COLO829 (cell line): ENCODE measurements at places on chromosomes 4 and X.
A peak's percentile ranks its signal among the peaks of the same experiment; 100 is the strongest.

DNA sequence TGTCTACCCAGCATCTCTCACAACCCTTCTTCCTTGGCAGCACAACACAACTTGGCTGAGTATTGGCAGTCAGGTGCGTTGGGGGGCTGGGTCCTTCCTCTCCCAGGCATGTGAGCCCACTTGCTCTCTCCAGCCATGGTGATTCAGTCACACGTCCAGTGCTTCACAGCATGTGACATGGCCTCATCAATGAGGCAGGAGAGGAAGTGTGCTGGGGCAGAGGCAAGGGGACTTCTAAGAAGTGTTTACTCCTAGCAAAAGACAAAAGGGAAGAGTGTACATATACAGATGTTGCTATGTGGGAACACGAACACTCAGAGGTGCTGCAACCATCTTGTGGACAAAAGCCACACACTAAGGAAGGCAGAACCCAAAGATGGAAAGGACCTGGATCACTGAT, 380.8 kb downstream of the FBXW7 start:
- no peak for DNase-seq

DNA sequence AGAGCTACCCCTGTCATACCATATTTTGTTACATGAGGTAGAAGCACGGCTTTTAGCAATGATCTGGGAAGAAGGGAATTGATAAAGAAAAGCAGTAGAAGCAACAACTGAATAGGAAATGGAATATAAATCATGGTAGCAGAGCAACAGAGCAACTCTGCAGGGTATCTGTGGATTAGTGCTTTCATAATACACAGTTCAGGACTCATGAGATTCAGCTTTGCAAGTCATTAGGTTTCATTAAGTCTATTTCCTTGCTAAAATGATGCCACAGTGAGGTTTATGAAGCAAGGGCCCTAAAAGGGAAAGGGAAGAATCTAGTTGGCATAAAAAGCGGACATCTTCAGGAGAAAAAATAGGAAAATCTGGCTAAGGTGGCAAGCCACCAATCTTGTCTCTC, 45.6 kb upstream of the GRPR start:
- no peak for DNase-seq

DNA sequence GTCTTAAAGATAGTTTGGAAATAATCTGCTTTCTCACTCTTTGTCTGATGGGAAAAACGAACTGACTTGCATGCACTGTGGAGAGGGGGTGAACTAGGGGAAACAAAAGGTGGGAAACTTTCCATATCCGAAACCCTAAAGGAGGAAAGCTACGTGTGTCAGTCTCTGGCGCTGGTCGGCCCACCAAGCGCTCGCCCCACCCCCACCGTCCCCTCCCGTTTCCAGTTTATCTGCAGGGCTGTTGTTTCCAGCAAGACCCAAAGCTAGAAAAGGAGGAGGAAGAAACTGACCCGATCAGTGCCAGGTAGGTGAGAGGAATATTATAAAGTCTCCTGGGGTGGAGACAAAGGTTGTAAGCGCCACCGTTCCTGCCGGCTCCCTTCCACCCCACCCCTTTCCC, 552 bp downstream of the TCEAL9 start:
- no peak for DNase-seq

GRCh38 chr4:128298146-128298758, 10.6 kb upstream of the PGRMC2 start:
- DNase-seq: no peak

GRCh38 chr4:62366939-62367338, 1166.8 kb downstream of the ADGRL3 start:
- DNase-seq: no peak

GRCh38 chr4:79638735-79639134, 230.7 kb upstream of the GK2 start:
- no peak for DNase-seq

- no peak for DNase-seq
These were observed 844.0 kb upstream of the FRG1 start for GRCh38 chr4:189096717-189097116.

DNA sequence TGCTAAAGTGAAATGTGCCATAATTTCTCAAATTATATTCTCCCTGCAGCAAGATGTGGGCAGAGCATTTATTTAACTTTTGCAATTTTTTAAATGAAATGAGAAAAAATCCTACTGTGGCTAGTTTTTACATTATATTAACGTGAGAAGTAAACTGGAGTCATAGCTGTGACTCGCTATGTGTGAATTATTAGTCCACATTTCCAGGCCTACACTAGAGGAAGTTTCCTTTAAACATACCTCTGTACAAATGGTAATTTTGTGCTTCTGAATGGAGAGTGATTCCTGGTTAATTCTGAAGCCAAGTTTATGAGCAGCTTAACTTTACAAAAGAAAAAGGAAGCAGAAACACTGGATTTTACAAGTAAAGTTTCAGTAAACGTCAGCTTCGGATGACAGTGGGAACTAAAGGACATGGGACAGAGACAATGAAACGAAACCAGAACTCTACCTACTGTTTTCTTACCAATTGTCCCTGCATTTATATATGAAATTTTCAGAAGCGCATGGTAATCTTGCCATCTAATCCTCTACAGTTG, 72.4 kb downstream of the FBXO8 start:
- DNase-seq: no peak

DNA sequence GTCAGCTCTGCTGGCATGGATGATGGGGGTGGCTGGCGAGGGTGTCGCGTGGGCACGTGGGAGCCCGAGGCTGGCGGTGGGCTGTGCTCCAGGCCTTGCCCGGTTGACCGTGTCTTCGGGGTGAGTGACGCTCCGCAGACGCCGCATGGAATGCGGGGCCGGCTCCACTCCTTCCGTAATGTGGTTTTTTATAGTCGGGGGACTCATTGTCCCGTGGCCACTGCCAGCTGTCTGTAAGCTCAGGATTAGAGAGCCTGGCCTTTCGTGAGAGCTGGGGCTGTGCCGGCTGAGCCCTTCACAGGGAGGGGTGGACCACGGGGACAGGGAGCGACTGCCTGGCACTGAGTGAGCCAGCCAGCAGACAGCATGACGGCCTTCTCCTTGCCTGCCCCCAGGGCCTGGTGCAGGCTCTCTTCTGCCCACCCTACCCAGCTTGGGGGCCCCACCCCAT, 20.4 kb downstream of the DOK7 start:
- DNase-seq: no peak

GRCh38 chr4:30385650-30386049, 334.5 kb upstream of the PCDH7 start:
- DNase-seq: no peak

- DNase-seq: no peak
These were observed 45.5 kb upstream of the PROM1 start for GRCh38 chr4:16129336-16129735.

GRCh38 chr4:84971319-84971932, 4.9 kb upstream of the WDFY3 start:
- peak; percentile 49 for DNase-seq

- DNase-seq: no peak
These were observed 19.8 kb downstream of the MXRA5 start for GRCh38 chrX:3326681-3327080.
